Stomach (tissue), 19 donors: ENCODE measurements at places on chromosomes 7 and 10. TPM values are rescaled to one million over a fixed set of nuclear protein-coding genes. Genes with fewer than 3 reads are reported as not detected.

The MMRN2 gene
- total RNA-seq = 1.8 TPM

The HOXA6 gene
- total RNA-seq = not detected

DNA sequence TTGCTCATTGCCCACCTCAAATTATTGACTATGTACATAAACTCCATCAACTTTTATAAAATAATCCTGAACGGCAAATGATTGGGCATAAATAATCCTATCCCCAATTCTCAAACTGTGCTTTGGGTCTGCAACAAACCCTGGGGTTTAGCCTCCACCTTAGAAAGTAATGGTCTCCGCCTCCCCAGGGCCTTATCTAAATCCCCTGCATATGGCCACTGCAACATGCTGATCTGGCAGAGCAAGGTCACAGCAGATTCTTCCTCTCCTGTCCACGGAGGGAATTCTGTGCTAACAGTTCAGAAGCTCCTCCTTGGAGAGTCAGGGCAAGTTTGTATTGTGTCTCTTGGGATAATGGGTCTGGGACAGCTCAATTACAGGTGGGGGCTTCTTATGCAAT lies 18.4 kb downstream of the FXYD4 start:
- DNase-seq = no peak

The CPA4 gene
- total RNA-seq = not detected

GRCh38 chr7:157373493-157373892 lies 36.7 kb downstream of the DNAJB6 start:
- DNase-seq = peak; percentile 35

DNA sequence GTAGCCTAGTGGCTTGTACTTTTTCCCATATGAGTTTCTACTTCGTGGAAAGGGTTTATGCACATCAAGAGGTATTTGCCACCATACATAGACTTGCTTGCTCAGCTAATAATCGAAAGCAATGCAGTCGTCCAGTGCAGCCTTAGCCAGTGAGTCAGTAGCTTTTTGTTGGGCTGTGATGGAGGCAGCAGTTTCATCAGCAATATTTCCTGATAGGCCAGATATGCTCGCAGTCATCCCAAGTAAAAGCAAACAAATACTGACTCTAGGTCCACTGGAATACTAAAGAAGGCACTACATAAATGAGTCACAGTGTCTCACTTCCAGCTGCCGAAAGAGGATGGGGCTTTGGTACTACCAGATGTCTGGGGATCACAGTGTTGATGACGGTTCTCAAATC lies 2.1 kb upstream of the BNIP3 start:
- no peak for DNase-seq

The SAP25 gene
- not detected for total RNA-seq

The NACAD gene
- total RNA-seq = 24.1 TPM

DNA sequence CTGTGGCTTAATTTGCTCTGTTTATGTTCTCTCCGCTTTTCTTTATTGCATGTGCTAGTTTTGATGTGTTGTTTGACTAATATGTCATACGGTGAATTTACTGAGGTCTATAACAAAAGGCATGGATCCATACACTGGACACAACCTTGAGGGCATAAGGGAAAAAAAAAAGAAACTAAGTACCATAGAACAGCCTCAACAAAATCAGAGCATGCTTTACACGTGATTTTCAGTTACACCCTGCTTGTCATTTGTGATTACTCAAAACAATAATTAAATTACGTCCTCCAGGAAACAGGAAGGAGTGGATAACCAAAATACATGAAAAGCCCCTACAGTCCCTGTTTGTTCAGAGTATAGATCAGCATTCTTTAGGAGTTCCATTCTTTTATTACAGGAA lies 150.5 kb downstream of the CRPPA start:
- no peak for DNase-seq

GRCh38 chr7:112068967-112069366 lies 137.2 kb downstream of the DOCK4 start:
- no peak for DNase-seq

GRCh38 chr10:61135276-61135721 lies 191.3 kb upstream of the RHOBTB1 start:
- DNase-seq = no peak

The HK1 gene
- 53.6 TPM for total RNA-seq

GRCh38 chr10:43689007-43689491 lies 40.4 kb upstream of the ZNF32 start:
- no peak for DNase-seq

DNA sequence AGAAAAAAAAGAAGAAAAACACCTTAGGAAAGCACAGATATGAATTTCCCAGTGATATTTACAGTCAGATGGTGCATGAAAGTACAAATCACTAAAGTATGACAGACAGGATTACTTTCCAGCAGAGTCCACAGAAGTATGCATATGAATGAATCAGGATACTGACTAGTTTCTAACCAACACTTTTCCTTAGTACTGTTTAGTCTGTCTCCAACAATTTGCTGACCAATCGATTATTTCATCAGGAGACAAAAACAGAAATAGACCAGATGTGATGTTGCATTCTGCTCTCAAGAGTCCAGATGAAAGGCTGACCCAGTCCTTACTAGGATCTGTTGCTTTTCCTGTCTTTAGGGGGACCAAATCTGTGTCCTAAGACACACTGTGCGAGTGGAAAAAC lies 14.6 kb downstream of the SLC35B4 start:
- no peak for DNase-seq

The GRK5 gene
- total RNA-seq = 31.9 TPM

GRCh38 chr7:132779164-132779563 lies 202.9 kb upstream of the PLXNA4 start:
- no peak for DNase-seq

DNA sequence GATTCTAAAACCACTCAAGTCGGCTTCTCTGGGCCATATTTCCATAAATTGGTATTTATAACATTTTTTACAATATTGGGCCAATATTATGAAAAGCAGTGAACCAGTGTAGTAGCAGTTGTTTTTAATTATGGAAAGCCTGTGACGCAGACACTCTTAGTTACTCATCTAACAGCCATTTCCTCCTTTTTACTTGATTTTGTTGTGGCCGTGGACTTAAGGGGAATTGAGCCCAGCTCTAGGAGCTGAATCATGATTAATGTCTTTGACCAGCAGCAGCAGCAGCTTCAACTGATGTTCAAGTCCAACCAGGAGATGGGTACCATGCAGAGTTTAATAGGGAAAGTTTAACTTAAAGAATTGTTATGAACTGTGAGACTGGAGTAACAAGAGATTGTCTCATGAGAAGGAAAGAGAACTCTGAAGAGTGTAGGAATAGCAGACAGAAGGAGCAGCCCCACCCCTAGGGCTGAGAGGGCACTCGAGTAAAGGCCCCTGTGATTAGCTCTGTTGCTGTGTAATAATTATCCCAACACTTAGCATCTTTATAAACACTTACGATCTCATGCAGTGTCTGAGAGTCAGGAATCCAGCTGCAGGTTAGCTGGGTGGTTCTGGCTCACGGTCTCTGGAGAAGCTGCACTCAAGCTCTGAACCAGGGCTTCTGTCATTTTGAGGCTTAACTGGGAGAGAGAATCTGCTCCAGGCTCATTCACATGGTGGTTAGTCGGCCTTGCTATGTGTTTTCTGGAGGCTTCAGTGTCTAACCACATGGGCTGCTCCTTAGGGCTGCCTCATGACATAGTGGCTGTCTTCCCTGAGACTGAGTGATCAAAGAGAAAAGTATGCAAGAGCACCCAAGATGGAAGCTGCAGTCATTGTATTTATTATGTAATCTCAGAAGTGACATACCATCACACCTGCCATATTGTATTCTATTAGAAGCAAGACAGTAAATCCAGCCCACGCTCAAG lies 4.6 kb downstream of the LANCL2 start:
- DNase-seq = no peak

DNA sequence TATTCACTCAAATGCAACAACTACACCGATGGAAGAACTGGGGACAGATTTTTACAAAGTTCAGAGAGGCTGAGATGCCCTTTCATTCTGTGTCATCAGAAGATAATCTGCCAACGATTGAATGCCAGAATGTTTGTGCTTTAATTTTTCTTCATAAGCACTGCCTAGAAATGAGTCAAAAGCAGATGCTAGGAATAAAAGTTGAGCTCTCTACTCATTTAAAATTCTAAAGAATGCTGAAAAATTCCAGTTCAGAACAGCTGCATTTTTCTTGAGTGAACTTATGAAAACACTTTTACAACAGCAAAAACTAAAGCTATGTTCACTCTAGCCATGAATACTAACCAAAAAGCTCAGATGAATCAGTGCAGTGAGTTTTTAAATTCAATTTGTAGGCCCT lies 22.3 kb upstream of the FAM133B start:
- no peak for DNase-seq

The ZNF467 gene
- 14.0 TPM for total RNA-seq

DNA sequence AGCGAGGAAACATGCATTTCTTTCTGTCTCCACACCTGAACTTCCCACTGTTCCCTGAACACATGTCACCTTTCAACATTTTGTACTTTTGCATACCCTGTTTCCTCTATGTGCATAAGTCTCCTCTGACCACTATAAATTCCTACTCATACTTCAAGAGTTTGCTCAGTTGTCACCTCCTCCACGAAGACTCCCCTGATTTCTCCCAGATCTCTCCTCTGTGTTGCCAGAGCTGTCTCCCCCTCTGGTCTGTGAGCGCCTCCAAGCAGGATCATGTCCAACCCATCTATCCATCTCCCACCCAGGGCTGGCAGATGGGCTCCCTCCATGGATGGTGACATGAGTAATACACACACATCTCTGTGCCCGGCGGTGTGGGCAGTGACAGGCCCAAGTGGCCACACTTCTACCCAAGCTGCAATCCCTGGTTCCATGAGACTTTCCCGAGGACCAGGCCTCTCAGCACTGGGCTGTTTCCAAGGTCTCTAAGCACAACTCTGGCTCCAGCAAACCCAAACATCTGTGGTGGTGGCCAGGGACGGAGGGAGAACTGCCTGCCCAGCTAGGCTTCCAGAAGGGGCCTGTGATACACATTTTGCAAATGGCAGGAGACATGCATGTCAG lies 135.9 kb downstream of the GRID1 start:
- no peak for DNase-seq

The GSTO2 gene
- total RNA-seq = 5.7 TPM

DNA sequence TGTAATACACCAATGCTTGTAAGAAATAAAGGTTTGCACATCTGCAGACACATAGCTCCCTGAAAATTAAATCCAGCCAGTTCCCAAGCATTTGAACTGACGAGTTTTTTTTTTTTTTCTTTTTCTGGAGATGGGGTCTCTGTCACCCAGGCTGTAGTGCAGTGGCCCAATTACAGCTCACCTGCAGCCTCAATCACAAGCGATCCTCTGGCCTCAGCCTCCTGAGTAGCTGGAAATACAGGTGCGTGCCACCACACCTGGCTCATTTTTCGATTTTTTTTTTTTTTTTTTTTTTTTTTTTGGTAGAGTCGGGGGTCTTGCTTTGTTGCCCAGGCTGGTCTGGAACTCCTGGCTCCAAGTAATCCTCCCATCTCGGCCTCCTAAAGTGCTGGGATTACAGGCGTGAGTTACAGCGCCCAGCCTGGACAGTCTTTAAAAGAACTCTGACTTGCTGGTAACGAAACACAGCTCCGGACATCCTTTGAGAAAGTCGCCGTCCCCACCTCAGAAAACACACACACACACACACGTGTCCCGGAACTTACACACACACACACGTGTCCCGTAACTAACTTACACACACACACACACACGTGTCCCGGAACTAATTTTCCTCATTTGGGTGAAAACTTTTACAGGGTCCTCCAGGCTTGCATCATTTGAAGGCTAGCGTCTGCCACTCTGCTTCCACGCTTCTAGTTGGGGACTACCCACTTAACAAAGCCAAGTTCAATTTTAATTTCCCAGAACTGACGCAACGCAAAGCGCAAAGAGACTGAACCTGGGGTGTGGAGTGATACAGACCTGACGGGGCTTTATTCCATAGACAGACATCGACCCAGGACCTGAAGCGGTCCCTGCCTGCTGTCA lies 18.6 kb downstream of the OCM2 start:
- no peak for DNase-seq

The CCDC3 gene
- 5.5 TPM for total RNA-seq

The TMEM225B gene
- 0.73 TPM for total RNA-seq

GRCh38 chr10:14742815-14743214 lies 31.9 kb downstream of the FAM107B start:
- peak; percentile 84 for DNase-seq
